ENCODE measurements at places on chromosomes 4 and X.

- no peak for DNase-seq
Observed at GRCh38 chrX:110665223-110666002, 130.2 kb downstream of the CHRDL1 start.

GRCh38 chr4:18593297-18594002 is 571.9 kb upstream of the LCORL start:
- DNase-seq: no peak

DNA sequence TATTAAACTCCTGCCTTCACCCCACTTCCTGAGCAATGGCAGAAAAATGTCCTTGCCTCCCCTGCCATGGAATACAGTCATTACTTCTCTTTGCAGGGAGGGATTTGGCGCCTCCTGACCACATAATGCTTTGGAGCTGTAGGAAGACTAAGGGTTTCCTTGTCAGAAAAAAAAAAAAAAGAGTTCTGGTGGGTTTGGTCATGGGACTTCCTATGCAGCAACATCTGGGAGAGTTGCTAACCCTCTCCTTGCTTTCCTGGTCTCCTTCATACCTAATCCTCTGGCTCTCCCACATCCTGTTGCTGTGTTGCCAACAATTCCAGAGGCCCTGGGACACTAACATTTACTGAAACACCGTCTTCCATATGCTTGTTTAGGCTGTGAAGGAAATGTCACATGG is 75.1 kb upstream of the MBNL3 start:
- DNase-seq: no peak

DNA sequence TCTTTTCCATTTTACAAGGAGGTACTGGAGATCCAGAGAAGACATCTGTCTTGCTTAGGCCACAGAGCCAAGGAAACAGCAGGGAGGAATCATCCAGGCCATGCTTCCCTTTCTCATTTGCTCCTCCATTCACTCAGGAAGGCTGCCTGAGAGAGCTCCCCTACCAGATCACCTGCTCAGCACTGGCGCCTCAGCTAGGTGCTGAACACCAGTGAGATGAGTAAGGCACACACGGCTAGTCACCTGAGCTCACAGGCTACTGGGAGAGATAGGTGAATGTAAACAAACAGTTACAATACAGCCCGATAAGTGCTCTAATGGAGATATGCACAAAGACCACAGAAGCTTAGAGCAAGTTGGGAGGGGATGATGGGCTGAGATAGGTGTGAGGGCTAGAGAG is 149.8 kb upstream of the ARHGEF9 start:
- DNase-seq: no peak

DNA sequence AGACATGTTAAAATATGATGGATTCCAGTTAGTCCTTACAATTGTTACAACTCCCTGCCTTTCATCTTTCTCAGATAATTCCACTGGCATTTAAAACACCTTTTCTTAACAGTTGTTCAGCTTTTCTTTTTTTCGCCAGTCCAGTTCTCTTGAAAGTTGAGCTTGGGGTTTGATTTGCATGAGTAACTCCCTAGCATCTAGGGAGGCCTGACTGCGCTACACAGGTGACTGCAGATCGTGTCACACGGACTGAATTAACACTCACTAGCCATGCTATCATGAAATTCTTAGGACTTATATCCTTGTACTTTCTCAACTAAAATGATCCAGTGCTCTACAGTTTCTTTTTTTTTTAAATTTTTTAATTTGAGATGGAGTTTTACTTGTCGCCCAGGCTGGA is 69.8 kb downstream of the ARHGAP24 start:
- DNase-seq: no peak

- no peak for DNase-seq
Observed at GRCh38 chrX:45630078-45630477, 429.4 kb upstream of the DIPK2B start.

DNA sequence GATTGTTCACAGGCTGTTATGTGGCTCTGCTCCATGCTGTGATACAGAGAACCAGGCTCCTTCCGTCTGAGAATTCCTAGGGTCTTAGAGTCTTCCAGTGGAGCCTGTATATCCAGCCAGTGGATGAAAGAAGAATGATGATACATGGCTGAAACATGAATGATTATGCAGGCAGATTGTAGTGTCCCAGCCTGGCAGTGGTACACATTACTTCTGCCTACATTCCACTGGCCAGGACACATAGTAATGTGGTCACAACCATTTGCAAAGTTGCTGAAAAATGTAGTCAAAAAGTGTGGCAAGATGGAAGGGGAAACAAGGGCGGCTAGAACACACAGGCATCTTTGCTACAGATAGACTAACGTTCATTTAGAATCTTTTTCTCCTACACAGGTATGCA is 4.5 kb upstream of the GBA3 start:
- DNase-seq: no peak
